ENCODE measurements at places on chromosomes 3 and 15.

DNA sequence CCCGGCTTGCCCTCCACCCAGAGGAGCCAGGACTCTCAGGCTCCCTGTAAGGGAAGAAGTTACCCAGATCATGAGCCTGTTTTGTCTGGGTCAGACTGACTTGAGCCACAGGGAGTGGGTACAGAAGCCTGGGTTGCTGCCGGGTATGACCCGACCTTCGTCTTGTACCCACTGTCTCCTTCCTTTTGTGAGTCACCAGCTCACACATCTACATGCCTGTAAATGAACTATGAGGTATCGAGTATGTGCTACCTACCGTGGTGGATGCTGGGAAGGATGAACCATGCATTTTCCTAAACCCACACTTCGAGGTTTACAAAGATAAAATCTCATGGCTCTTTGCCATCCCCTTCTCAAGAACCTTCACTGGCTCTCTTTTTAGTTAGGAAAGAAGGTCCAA, 56.9 kb downstream of the CACNA1D start:
- no peak for DNase-seq

DNA sequence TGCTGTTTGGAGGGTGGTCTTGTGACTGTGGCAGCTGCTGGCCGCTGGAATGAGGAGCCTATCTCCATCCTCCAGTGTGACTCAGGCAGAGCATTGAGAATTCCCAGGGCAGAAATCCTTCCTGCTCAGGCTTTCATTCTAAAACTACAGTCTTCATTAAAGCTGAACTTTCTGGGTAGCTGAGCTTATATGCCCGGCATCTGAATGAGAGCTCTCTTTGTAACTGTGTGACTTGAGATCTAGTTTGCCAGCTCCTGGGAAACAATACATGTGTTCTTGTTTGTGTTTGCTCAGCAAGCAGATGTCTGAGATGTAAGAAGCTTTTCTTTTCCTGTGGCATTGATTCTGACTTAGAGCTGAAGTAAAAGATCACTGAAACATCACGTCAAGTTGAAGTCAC, 22.4 kb downstream of the RLBP1 start:
- DNase-seq = no peak

- no peak for DNase-seq
These were observed 657.3 kb upstream of the TGFBR2 start for GRCh38 chr3:29949131-29949530.

GRCh38 chr3:194225988-194226663, 90.2 kb downstream of the HES1 start:
- DNase-seq = no peak

DNA sequence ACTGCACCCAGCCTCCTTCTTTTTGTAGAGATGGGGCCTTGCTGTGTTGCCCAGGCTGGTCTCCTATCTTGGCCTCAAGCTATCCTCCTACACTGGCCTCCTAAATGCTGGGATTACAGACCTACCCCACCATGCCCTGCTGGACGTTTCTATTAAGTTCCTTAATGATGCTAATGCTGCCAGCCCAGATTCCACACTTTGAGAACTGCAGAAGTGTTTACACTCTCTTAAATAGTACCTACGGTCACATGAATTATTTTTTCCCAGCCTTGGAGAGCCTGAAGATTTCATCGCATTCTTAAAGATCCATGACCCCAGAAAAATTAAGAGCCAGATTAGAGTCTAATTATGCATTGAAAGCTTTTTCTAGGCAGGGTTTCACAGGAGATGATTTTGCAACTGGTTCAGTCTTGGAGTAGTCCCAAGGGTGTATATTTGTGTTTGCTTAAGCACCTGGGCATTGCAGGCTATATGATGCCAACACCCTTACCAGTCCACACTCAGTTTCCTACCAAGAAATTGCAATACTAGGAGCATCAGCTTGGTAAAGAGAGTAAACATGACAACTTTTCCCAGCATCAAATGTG, 36.6 kb downstream of the TM4SF4 start:
- no peak for DNase-seq

DNA sequence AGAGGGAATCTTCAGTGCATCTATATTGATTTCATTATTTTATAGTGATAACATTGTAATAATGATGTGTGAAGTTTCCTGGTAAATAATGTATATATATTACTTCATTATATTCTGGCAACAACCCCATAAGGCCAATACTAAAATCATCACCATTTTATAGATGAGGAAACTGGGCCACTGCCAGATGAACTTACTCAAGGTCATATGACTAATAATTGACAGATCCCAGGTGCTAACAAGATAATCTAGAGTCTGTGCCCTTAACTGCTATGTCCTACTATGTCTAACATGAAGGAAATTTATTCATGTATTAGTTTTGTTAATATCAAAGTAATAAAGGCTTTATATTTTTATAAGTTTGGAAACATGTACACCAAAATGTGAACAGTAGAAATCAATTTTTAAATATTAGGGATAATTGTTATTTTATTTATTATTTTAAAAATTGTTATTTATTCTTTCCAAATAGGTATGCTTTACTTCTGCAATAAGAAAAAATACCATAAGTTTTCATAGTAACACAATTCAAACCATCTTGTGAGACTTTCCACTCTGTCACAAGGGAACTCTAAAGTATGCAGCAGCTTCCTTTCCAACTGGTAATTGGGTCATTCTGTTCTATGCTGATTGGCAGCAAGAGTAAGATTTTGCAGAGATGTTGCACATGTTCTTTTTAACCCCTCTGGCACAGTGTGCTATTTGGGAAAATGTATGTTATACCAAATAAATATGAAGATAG, 90.8 kb upstream of the CMC1 start:
- DNase-seq = no peak

DNA sequence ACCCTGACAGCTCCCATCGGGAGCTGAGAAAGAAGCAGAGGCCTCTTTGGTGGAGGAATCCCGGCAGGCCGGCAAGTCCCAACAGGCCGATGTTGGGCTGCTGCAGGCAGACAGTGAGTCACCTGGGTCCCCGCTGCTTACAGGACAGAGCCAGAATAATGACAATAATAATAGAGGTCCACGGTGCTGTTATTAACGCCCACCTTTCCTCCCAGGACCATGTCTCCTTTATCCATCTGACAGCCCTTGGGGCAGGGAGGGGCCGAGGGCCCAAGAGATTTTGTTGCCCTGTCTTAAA, 29.3 kb upstream of the MAGEF1 start:
- DNase-seq = no peak

DNA sequence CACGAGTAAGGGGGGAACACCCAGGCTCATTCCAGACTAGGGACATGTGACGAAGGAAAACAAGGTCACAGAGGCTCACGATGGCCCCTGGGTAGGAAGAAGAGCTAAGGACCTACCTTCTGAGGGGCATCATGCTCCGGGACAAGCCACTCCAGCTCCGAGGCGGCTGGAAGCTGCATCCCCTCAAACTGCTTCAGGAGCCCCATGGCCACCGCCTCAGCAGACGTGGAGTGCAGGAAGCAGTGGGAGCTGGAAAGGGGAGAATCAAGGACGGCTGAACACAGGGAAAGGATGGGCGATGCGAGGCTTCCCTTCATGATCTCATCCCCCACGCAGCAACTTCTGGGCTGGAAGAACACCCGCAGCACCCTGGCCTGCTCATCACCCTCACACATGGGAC, 53.5 kb downstream of the RUBCN start:
- no peak for DNase-seq

GRCh38 chr3:180340395-180340794, 261.6 kb upstream of the TTC14 start:
- no peak for DNase-seq

DNA sequence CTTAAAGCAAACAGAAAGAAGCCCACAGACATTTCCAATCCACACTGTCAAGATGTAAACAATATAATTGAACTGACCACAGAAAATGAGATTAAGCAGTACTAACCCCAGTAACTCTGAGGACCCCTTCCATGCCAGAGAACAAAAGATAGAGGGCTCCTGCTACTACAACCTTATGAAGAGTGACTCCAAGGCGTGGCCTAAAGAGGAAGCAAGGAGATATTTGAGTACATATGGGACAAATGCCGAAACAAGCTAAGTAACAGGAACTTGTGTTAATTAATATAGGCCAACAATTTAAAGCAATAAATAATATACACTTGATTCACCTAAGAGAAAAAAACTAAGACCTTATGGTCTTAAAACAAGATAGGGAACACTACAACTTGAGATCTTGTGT, 25.0 kb upstream of the VPS39 start:
- DNase-seq = no peak

DNA sequence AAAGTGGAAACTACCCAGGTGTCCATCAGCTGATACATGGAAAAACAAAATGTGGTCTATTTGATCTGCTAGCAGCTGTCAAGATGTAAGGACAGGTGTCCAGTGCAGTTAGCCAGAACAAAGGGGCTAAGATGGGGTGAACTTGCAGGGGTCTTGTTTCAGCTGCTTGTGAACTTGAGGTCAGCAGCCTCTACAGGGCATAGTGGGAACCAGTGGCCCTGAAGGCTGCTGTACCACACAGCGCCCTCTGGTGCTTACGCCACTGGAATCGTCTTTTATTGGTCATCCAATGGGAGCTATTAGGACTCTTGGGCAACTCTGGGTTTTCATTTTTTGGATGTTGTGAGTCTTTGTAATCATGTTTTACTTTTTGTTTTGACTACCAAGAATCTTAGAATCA, 62.2 kb upstream of the CTSH start:
- no peak for DNase-seq

DNA sequence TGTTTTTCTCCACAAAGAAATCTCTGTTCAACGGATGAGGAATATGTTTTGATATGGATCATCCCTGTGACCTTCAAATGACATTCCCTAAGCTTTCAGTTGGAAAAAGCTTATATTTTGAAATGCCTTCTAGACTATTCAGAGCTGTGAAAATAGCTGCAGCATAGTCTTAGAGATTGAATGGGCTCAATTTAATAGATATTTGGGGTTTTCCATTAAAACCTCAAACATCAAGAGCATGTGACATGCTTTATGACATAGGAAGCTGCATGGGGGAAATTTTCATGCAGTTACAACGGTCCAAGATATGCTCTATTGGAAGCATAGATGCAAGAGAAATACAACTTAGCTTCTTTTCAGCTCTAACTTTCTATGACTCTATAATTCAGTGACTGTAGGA, 102.8 kb downstream of the LSAMP start:
- DNase-seq = no peak

- DNase-seq = no peak
These were observed 163.3 kb downstream of the FEZF2 start for GRCh38 chr3:62210011-62210410.

GRCh38 chr3:144317961-144318360, 346.3 kb downstream of the DIPK2A start:
- no peak for DNase-seq

DNA sequence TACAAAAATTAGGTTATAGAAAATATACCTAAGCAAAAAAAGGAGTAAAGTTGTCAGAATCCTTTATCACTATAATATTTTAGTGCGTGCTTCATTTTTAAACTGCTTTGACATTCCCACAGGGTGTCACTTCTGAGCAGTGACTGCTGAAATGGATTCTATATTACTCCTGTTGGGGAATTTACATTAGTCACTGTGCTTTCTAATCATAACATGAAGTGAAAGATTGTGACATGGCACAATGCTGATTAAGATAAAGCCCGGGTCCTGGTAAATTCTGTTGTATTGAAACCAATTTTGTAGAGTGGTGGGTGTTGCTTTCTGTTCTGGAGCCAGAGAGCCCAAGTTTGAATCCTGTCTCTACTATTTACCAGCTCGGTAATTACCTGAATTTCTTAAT, 36.4 kb upstream of the EHHADH start:
- no peak for DNase-seq

DNA sequence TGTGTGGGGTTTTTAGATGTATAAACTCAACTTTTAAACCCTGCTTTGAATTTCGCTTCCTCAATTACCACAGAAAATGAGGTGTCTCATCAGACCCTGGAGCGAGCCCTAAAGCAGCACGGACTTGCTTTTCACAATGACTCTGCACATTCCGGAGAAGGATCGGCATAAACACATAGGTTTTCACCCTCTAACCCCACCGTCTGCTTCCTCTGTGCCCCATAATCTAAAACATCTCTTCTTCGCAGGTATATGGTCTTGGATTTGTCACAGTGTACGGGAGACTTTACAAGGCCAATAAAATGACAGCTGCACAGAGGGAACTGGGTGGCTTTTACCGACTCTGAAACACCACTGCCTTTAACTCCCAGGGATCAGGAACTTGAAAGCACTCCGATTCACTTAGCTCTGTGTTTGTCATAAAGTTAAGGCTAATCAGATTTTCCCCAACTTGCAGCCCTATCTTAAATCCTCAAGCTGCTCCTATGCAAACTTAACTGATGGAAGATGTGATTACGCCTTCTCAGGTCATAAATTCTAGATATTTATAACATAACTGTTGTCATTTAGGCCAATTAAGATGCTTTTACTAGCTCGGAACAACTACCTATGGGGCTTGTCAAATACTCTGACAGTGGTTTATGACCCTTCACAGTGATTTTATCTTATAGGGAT, 133.4 kb upstream of the WNT5A start:
- DNase-seq = no peak

GRCh38 chr3:179304605-179305004, 18.2 kb upstream of the ZNF639 start:
- no peak for DNase-seq

GRCh38 chr15:82999905-83000671, 11.4 kb downstream of the C15orf40 start:
- DNase-seq = peak; percentile 3

- DNase-seq = peak; percentile 41
These were observed 984 bp downstream of the RNU6-1 start for GRCh38 chr15:67838789-67839332.

- DNase-seq = peak; percentile 91
These were observed 1.2 kb downstream of the ERC2 start for GRCh38 chr3:56467108-56467507.

GRCh38 chr3:50550079-50550736, 17.3 kb downstream of the C3orf18 start:
- peak; percentile 25 for DNase-seq

DNA sequence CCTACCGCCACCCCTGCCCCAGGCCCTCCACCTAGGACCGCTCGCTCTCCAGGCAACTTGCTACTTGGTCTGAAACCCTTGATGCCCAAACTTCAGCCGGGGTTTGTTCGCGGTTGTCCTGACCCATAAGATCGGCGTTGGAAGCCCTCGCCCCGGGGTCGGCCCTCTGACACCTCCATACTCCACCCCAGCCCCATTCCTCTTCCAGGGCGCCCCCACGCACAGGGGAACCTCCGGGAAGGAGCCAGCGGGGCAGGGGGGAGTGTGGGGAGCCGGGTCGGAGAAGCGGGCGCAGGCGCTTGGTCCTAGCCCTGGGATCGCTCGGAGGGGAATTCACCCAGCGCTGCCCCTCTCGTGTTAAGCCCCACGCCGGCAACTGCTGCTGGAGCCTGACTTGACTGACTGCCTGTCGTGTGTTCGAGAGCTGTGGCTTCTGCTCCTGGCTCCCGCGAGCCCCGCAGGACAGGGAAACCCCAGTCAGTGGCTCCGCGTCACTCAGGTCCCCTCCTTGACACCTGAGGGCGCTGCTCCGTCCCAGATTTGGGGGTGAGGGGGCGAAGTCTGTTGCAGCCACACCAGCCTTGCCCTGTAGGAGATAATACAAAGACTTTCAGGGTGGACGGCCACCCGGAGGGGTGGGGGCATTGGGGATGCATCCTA, 675 bp downstream of the RYR3 start:
- no peak for DNase-seq
